ENCODE measurements at places on chromosomes 11 and 22.

GRCh38 chr11:64608046-64608445, 17.0 kb downstream of the SLC22A12 start:
- DNase-seq, result no peak

GRCh38 chr11:61716478-61717285, 35.8 kb upstream of the MYRF start:
- no peak for DNase-seq

GRCh38 chr22:44538051-44538450, 40.0 kb upstream of the RTL6 start:
- no peak for DNase-seq

DNA sequence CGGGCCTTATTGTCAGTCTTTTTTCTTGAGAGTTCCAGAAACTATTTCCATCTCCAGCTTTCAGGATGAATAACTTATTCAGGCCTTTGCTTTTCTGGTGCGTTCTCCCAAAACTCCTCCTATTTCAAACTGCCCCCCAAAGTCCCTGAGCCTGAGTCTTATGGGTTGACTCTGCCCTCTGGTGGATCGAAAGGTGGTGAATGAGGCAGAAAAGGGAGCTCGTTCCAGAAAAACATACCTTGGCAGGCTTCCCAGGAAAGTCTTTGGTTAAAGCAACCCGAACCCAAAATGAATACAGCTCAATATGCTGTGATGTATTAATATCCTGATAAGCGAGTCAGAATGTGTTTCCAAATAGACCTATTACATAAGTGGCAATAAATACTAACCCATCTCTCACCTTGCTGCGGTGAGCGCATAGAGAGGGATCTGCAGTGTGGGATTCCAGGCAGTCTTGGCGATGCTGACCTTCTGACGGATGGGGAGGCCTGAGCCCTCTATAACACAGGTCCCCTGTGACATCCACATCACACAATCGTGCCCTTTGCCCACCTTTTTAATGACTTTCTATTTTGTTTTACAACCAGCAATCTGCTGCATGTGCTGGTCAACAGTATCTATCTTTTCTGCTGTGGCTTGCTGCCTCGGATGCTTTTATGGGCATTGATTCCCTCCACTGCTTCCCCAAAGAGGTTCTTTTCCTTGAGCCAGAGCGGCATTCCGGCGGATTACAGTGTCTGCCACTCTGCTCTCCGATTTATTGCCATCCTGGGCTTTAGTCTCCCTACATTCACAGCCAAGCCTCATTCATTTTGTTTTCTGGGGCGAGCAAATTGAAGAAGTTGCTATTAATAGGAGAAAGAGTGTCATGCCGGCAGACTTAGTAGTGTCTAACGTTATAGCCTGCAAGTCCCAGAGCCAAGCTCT, 756.8 kb downstream of the NTM start:
- DNase-seq, result no peak

DNA sequence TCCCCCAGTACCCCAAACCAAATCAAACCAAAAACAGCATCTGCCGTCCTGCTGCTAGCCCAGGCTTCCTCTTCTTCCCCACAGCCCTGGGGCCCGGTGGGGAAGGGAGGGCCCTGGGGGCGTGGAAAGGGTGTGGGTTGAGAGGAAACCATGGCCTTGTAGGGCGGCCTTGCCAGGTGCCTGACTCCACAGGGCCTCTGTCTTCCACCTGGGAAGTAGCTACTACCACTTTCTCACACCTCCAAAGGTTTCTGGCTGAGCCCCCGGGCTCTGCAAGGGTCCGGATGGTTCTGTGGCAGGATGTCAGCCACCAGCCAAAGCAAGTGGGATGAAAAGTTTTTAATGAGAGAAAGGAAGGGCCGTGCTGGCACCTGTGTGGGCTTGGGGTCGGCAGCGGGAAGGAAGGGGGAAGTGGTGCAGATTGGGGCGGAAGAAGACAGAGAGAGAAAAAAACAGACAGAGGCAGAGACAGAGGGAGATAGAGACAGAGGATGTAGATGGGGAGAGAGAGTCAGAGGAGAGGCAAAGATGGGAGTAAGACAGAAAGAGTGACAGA, 10.5 kb downstream of the TPST2 start:
- no peak for DNase-seq

DNA sequence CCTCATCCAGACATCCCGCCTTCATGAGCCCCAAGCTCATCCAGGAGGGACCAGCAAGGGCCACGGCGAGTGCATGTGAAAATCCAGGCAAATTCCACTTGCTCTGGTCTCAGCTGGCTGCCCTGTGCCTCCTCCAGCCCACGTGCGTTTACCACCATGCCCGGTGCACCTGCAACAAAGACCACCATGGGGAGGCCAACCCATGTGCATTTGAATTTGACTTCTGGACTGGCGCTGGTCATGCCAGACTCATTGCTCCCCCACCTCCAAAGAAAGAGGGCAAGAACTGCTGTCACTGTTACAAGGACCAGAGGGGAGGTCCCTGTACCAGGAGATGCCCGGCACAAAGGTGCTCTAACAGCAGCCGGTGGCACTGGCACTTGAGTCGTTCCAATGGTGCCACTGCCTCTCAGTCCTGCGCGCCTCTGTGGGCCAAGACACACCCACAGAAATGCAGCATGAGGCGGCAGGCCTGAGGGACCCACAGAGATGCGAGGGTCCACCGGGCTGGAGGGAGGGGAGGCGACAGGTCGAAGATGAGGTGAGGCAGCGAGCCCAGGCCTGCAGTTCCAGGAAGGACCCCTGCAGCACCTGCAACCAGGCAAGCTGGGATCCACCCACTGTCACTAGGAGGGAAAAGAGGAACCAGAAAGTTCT, 80.3 kb downstream of the PHF21B start:
- no peak for DNase-seq

Data from activated CD8-positive, alpha-beta memory T cell treated with anti-CD3 and anti-CD28 coated beads for 4 hours (primary cell).